ENCODE measurements at places on chromosomes 12 and 14.

- no peak for DNase-seq
Measured at GRCh38 chr14:101992708-101993107, 28.3 kb downstream of the DYNC1H1 start.

DNA sequence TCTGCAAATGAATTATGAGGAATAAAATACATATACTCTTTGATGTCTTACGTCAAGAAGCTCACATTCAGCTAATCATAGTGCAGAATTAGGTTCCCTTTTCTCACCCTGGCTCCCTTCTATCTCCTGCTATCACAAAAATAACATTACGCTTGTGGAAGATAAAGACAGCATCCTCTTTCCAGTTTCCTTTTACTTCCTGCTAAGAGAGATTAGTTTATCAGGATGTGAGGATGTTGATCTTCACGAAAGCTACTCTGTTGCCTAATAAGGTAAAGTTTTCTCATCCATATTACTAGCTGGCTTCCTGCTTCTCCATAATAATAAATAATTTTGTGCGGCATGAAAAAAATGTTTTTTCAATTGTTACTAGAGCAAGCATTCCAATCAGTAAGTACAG lies 217.7 kb upstream of the DCN start:
- DNase-seq = no peak

DNA sequence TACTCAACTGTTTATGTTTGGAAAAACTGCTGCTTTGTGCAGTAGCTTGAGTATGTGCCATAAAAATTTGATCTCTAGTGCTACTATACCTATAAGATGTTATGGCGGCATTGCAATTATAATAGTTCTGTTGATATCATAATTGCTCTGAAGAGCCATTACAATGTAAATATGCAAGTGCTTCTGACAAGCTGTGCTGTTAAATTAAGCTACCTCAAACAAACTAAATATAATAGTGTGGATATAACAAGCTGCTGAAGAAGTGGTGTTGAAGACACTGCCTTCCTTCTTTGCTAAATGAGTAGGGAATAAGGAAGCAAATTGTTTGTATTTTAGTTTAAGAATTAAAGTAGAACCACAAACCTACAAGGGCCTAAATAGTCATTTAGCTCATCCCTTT lies 301.0 kb upstream of the MIS18BP1 start:
- no peak for DNase-seq

DNA sequence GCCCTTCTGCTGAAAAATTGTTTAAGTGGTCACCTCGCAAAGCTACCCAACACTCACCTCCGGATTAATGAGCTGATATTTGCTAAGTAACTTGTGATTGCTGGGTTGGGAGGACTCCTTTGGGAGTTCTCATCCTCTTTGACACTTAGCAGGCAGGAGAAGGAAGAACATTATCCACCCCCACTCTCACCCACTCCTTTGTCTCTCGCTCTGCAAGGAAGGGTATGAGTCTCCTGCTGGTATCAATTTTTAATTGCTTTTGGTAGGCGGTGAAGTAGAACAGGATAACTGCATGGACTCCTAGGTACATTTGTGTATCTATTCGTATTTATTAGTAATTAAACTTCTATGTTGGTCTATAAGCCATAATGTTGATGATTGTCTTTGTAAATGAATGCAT lies 6.9 kb upstream of the ABHD12B start:
- no peak for DNase-seq

DNA sequence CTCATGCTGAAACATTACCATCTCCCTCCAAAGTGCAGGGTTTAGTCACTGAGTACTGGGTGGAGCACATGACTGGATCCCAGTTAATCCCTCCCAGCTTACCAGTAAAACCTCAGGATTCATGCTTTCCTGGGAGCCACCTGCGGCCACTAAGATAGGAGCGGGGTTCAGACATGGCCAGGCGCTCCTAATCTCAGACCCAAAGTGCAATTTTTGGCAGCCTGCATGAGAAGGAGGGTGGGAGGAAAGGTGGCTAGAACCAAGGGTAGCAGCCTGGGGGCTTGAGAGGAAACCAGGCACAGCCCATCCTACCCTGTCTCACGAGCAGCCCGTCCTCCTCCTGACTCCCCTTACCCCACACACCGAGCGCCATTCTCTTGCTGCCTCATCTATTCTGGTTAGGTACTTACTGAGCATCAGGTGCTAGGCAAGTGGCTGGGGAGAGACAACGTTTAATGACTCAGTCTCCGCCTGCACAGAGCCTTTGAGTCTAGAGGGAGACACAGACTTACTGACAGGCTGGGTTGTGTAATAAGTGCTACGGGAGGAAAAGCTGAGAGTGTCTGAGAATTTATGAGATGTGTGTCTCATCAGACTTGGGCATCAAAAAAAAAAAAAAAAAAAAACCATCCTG lies 9.9 kb downstream of the GPRC5A start:
- no peak for DNase-seq

DNA sequence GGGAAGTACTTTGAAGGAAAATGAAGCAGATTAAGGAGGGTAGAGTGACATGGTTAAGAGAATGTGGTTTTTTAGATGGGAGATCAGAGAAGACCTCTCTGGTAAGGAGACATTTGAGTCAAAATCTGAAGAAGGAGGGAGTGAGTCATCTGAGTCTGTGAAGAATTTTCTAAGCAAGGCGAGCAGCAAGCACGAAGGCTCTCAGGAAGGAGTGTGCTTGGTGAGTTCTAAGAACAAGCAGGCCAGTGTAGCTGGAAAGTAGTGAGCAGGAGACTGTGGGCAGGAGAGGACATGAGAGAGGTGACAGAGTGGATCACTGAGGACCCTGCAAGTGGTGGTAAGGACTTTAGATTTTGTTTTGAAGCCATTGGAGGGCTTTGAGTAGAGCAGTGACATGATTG lies 76.3 kb upstream of the FUT8 start:
- DNase-seq = no peak

DNA sequence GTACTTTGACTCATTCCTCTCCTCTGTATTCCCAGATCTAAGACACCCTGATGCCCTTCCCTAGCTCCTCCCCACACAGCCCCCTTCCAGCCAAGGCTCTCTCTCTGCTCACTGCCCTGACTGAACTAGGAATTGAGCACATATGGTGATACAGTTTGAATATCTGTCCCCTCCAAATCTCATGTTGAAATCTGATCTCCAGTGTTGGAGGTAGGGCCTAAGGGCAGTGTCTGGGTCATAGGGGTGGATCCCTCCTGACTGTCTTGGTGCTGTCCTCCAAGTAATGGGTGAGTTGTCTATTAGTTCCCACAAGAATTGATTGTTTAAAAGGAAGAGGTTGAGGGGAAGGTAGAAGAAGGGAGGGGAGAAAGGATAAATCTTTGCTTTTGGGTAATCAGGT lies 17.4 kb downstream of the CMKLR1 start:
- no peak for DNase-seq

DNA sequence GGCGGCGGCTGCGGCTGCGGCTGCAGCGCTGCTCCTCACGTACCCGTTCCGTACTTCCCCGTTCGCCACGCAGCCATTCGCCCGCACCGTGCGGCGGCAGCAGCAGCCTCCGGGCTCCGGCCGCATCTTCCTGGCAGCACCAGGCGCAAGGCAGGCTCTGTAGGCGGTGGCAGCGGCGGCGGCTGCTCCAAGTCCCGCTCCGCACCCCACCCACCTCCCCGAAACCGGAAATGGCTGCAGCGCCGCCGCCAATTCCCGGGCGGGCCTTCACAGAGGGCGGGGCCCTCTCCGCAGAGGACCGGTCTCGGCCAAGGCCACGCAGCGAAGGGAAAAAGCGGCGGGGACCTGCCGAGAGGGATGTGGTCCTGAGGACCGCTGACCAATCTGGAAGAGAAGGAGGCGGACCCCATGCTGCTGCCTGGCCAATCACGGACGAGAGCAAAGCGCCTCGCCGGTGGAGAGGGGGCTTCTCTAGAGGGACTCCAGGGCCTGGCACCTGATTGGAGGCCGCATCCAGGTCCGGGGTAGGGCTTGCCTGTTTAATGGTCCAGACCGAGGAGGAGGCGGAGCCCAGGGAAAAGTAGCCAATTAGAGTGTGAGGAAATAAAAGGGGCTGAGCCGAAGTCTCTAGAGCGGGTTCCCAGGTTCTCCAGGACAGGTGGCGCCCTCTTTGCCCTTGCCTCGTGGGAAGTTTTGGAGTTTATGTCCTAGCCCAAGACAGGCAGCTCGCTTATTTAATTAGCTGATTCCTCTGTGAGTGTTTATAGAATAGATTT lies at the start of gene SPTLC2:
Gene SPTLC2 (minus strand): TSS at position 184 of the 776 bp plus-strand sequence. CDS start 58 bp downstream, at position 126.
- peak; percentile 91 for DNase-seq

GRCh38 chr12:84919271-84919670 lies 6.7 kb upstream of the SLC6A15 start:
- DNase-seq = no peak

Data from stimulated activated CD4-positive, alpha-beta T cell treated with anti-CD3 and anti-CD28 coated beads, Interleukin-1b, Interleukin-23, amount 100 ng/mL, for 1 hour (primary cell).